Cardiac ventricle fibroblast (primary cell): ENCODE measurements at places on chromosomes 1 and 21. TPM values are rescaled to one million over a fixed set of nuclear protein-coding genes. Genes with fewer than 3 reads are reported as not detected.

Gene PCP4
- not detected in 2 replicates for total RNA-seq

Gene OR2G6
- not detected in 2 replicates for total RNA-seq

Gene ASCL5
- total RNA-seq, result 0.34 TPM in 1 of 2 replicates, not detected in the other

Gene CHODL
- total RNA-seq, result not detected in 2 replicates

Gene S100A11
- 356 and 363 TPM in 2 replicates for total RNA-seq

Gene LMX1A
- not detected in 2 replicates for total RNA-seq

Gene TMEM125
- total RNA-seq, result not detected in 2 replicates

Gene IRF2BP2
- 77.9 and 78.4 TPM in 2 replicates for total RNA-seq

Gene B3GALT5
- total RNA-seq, result not detected in 2 replicates

Gene TEX38
- total RNA-seq, result not detected in 2 replicates

Gene ATP6V1G3
- not detected in 2 replicates for total RNA-seq

Gene SLC66A1
- total RNA-seq, result 12.3 and 20.6 TPM in 2 replicates

Gene PPFIA4
- total RNA-seq, result 4.2 and 10.1 TPM in 2 replicates

Gene RXFP4
- total RNA-seq, result not detected in 2 replicates

Gene FCRL5
- not detected in 2 replicates for total RNA-seq

Gene KCNT2
- total RNA-seq, result 3.1 and 6.2 TPM in 2 replicates

Gene DCDC2B
- not detected in 2 replicates for total RNA-seq

Gene ARTN
- not detected in 2 replicates for total RNA-seq

Gene NUP210L
- total RNA-seq, result not detected in 2 replicates

Gene TSSK3
- not detected in 2 replicates for total RNA-seq

Gene NBPF14
- 9.0 and 10.1 TPM in 2 replicates for total RNA-seq

Gene SLAMF7
- total RNA-seq, result not detected in 2 replicates

Gene TMEM51
- total RNA-seq, result 1.4 and 2.2 TPM in 2 replicates

Gene FCRL3
- total RNA-seq, result not detected in 2 replicates

Gene AADACL3
- not detected in 2 replicates for total RNA-seq

Gene PLA2G2C
- not detected in 2 replicates for total RNA-seq

Gene GJB3
- total RNA-seq, result not detected in 2 replicates
